ENCODE measurements at places on chromosomes 7 and 10.

GRCh38 chr7:107953265-107953923 lies 49.6 kb downstream of the LAMB1 start:
- no peak for DNase-seq

- no peak for DNase-seq
Observed at GRCh38 chr7:81887098-81888090, 117.5 kb upstream of the HGF start.

- peak; percentile 92 for DNase-seq
Observed at GRCh38 chr7:141649865-141650634, 51.9 kb downstream of the DENND11 start.

DNA sequence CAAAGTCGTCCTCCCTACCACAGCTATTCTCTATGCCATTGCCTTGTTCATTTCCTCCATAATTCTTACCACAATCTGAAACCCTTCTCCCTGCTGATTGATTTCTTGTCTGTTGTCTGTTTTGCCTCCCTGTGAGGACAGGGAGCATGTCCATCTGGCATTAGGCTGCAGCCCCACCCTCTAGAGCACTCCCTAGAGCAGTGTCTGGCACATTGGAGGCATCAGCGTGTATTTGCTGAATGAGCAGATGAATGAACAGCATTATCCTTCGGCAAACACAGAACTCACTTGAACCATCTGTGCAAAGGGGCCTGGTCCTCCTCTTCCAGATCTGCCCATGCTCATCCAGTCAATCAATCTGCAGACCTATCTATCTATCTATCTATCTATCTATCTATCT lies 5.1 kb upstream of the DMBT1 start:
- DNase-seq: no peak

GRCh38 chr7:17774248-17774647 lies 166.0 kb downstream of the SNX13 start:
- DNase-seq: peak; percentile 96

- DNase-seq: peak; percentile 17
Observed at GRCh38 chr10:70475661-70476060, 2.9 kb upstream of the PALD1 start.

DNA sequence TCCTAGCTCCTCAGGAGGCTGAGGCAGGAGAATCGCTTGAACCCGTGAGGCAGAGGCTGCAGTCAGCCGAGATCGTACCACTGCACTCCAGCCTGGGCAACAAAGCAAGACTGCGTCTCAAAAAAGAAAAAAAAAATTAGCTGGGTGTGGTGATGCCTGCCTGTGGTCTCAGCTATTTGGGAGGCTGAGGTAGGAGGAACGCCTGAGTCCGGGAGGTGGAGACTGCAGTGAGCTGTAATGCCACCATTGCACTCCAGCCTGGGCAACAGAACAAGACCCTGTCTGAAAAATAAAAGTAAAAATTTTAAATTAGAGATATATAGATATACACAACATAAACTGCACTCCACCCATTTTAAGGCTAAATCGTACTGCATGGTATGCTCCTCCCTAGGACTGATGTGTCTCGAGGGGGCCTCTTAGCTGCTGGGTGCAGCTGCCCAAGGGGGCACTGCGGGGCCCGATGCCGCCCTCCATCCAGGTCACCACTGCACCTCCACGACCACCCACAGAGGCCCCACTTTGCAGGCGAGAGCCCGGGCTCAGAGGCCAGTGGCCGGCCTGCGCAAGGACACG lies 40.9 kb upstream of the FOXK1 start:
- no peak for DNase-seq

- no peak for DNase-seq
Observed at GRCh38 chr10:131657985-131658330, 242.8 kb upstream of the PPP2R2D start.

DNA sequence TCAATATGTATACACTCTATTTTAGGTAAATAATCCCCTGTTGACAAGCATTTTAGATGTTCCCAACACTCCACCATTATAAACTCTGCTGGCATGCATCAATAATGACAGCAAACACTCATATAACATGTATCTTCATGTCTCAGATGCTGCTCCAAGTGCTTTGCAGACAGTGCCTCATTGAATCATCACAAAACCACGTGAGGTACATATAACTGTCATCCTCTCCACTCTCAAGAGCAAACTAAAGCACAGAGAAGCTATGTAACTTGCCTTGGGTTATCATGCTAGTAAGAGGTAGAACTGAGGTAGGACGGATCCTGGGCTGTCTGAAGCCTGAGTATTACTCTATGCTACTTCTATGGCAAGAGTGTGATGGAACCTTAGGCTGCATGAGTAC lies 72.5 kb upstream of the GSDME start:
- no peak for DNase-seq

- DNase-seq: no peak
Observed at GRCh38 chr7:41640487-41640886, 62.4 kb downstream of the INHBA start.

DNA sequence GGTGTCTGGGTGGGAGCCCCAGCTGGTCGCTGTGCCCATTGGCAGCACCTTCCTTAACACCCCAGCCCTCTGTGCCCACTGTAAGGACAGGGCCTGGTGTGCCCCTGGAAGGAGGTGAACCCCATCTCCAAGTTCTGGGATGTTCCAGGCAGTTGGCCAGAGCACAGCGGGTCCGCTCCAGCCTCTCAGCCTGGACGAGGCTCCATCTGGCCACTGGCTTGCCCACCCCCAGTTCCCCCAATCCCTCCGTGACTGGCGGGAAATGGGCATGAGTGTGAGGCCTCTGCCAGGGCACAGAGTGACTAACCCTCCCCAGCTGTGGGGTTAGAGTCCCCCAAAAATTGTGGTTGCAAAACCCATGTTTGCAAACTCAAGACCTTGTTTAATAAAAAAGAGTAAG lies 15.6 kb downstream of the GRIFIN start:
- DNase-seq: no peak

GRCh38 chr7:54725255-54725654 lies 33.8 kb downstream of the SEC61G start:
- no peak for DNase-seq

DNA sequence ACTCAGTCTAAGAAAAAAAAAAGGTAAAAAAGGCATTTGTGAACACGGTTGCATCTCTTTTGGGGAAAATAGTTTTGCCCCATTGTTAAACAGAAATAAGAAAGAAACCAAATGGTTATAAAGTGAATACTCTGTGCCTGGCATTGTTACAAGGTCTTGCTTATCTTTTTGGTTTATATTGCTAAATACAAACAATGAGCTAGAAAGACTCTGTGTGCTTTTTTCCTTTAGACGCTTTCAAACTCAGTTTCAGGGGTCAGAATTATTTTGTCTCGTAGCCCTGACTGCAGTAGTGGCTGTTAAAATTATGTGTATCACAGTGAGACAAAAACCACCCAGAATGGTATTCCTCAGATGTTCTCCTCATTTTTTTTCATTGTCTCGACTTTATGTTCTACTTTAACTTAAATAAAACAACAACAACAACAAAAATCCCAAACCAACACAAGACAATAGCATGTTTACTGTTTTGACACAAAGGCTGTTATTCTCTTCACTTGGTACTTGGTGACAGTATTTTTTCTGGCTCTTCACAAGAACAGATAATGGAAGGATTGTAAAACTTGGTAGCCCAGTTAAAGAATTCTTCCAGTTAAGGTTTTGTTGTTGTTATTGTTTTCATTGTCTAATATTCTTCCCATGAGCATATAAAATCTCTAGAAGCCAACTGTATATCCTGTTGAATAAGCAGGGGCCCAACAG lies 190.1 kb downstream of the PLXDC2 start:
- DNase-seq: no peak

DNA sequence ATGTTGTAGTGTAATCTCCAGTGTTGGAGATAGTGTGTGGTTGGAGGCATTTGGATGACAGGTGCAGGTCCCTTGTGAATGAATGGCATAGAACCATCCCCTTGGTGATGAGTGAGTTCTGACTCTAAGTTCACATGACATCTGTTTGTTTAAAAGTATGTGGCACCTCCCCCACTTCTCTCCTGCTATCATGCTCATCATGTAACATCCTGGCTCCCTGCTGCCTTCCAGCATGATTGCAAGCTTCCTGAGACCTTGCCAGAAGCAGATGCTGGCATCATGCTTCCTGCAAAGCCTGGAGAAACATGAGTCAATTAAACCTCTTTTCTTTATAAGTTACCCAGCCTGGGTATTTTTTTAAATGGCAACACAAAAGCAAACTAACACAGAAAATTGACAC lies 499.0 kb upstream of the SEMA3D start:
- no peak for DNase-seq

- DNase-seq: peak; percentile 65
Observed at GRCh38 chr7:114865564-114865963, 56.3 kb upstream of the MDFIC start.

DNA sequence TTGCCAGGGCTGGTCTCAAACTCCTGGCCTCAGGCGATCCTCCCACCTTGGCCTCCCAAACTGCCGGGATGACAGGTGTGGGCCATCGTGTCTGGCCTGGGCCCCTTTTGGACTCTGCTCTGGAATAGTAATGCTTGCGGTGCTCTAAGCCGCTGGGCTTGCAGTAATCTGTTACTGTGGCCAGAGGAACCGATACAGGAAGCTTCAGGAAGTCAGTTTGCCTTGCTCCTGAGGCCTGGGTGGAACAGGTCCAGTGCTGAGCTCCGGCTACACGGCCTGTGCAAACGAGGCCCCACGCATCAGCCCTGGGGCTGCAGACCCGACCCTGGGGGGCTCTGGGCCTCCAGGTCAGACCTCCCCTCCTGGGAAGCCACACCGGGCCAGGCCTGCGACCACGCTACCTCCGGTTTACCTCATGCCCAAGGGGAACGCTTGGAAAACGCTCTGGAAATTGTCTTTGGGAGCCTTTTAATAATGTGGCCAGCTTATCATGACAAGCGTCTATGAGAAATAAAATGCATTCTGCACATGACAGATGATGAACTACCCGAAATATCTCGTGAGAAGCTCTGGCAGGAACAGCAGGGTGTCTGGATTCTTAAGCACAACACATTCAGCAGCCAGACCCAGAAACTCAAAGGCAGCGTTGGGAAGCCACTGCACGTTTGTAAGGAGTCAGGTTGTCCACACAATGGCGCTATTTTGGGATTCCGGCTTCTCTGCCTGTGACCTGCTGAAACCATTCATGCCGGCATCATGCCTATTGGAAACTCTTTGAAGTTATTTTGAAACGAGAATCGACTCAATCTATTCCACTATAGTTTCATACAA lies 10.1 kb upstream of the ADAP1 start:
- peak; percentile 17 for DNase-seq

DNA sequence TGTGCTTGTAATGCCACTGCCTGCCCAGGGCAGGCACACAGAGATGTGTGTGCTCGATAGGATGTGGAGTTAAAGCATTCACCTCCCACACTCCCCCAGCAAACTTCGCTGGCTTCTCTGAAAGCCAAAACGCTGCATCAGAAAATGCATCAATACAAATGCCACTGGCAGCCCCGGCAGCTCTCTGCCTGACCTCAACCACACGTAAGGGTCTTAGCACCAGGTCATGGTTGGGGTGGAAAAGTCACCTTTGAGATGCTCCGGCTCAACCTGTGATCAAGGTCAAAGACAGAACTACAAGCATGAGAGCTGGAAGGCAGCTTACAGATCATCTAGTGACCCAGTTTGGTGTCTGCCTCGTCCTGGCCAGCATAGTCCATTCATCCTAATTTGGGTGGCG lies 114.4 kb upstream of the NANOS1 start:
- DNase-seq: no peak

DNA sequence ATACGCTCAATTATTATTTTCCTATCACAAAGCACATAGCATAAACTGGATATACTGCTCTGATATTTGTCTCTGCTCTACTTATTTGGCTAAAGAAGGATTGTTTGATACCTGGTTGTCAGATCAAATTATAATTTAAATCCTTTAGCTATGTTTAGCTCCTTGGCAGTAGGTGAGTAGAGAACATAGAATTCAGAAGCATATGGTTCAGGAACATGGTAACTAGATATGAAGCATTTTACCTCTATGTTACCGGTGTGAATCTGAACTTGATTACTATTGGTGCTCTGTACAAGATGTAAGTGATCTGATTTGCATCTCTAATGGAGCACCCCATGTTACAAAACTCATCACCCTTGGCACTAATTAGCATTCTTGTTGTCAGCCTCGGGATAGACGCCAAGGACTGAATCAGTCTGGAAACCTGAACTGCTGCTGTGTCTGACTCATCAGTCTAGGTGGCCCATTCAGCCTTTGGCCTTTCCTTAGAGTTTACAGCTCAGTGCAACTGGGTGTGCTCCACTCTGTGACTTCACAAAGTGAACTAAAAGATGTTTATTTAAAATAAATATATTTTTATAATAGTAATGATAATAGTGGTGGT lies 12.3 kb upstream of the MYPN start:
- peak; percentile 79 for DNase-seq

DNA sequence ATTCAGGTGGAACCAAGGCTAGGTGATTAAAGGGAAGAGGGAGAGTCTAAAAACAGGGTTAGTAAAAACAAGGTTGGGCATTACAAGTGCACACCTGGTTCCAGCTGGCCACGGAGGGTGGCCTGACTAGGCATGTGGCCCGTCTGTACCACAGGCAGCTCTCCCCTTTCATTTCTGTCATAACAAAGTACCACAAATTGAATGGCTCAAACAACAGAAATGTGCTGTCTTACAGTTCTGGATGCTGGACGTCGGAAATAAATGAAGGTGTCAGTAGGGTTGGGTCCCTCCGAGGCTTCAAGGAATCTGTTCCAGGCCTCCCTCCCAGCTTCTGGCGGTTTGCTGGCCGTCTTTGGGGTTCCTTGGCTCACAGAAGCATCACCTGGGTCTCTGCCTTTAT lies 13.4 kb upstream of the WDR86 start:
- DNase-seq: no peak

DNA sequence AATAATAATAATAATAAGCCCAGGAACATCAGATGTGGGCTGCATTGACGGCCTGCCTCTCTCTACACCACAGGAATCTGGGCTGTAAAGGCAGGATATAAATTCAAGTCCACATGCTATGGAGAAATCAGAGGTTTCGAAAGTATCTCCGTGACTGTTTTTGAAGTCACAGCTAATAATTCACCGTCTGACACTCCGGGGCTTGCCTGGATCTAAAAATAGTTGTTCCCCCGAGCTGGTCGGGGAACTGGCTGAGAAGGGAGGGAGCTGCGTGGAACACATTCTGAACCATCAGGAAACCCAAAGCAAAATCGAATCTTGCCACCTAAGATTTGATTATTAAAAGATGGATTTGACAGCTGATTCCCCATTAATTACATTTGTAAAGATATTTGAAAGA lies 35.4 kb downstream of the KLF6 start:
- no peak for DNase-seq

- DNase-seq: no peak
Observed at GRCh38 chr7:105831302-105831620, 45.1 kb downstream of the ATXN7L1 start.

GRCh38 chr10:44383749-44384600 lies 922 bp downstream of the CXCL12 start:
- no peak for DNase-seq
